ENCODE measurements at places on chromosomes 16 and 17.

- peak; percentile 46 for DNase-seq
Measured at GRCh38 chr17:193841-194806, 12.7 kb upstream of the DOC2B start.

DNA sequence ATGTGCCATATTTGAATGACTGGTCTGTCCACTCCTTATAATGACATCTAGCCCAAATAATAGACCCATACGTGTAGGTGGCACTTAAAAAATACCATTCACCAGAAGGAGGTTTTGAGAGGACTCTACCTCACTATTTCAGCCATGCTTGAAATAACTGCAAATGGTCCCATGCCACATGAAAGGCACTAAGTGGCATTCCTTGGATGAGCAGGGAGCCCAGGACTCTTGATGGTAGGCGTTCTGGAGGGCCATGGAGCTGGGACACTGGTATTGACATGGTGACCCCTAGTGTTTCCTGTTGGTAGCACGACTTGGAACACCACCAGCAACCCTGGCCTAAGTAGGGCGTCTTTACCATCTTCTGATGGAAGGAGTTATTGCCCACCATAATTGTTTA lies 148.7 kb upstream of the ZFHX3 start:
- no peak for DNase-seq

- DNase-seq: no peak
Measured at GRCh38 chr17:67637901-67638641, 79.7 kb upstream of the NOL11 start.

- no peak for DNase-seq
Measured at GRCh38 chr16:56295739-56296527, 104.6 kb downstream of the GNAO1 start.

DNA sequence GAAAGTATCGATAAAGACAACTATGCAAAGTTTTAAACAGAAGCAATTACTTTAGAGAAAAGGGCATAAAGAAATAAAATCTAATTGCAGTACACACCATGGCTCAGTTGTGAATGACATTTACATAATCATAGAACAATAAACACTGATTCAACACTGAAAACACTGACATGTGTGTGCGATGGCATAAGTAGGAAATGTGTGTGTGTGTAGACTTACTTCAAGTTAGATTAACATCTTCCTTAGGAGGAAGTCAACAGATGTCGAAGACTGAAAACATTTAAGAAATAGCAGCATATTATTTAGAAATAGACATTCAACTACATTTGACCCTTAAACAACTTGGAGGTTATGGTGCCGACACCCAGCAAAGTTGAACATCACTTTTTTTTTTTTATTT lies 172.4 kb downstream of the STX8 start:
- DNase-seq: no peak

GRCh38 chr17:74161503-74161875 lies 42.0 kb upstream of the RPL38 start:
- DNase-seq: no peak

DNA sequence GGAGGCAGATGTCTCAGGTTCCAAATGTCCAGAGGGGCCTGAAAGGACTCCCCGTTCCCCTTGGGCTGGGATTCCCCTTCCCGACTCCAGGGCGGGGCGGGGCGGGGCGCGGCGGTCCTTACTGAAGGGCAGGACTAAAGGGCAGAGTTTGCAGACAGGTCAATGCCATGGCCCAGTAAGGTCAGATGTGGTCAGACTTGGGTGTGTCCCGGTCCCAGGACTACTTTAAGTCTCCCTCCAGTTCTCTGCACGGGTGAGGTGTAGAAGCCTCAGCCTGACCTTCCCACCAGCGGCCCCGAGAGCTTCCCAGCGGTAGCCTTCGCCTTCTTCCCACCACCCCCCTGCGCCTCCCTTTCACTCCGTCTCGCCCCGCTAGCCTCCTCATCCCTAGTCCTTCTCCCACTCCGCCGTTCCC lies 532 bp downstream of the KDM6B start:
- no peak for DNase-seq

DNA sequence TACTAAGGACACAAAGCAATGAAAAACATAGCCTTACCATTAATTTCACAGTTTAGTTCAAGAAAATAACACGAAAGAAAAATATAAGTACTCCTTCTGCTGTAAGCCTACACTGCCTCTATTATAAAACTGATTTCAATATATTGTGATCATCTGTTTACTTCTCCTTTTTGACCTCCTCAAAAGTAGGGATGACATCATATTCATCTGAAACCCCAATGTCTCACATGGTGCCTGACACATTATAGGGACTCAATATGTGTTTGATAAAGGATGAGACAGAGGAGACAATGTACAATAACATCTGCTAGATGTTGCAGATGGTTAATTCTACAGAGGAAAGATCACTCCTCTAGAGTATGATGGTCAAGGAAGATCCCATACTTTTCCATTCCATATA lies 118.4 kb upstream of the NOG start:
- DNase-seq: no peak

DNA sequence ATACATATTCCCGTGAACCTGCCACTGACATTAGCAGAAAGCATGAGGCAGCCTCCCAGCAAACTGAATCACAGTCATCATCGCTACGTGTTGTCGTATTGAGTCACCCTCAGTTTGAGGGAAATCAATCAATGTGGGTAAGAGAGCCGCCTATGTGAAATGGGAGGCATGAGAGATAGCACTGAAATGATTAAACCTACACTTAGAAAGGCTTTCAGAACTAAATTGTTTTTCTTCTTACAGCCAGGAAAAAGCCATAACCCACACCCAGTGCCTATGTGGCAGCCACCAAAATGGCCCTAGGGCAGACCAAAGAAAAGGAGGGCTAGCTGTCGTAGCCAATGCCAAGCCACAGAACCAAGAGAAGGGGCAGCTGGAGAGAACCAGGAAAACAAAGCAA lies 90.5 kb downstream of the ADAMTS18 start:
- DNase-seq: no peak

GRCh38 chr16:51416926-51417325 lies 265.9 kb upstream of the SALL1 start:
- DNase-seq: no peak

GRCh38 chr17:41837761-41838538 lies at the start of gene KLHL10:
Gene KLHL10 (plus strand): TSS chr17:41837825. CDS start chr17:41837933, 108 bp downstream.
- DNase-seq: no peak

DNA sequence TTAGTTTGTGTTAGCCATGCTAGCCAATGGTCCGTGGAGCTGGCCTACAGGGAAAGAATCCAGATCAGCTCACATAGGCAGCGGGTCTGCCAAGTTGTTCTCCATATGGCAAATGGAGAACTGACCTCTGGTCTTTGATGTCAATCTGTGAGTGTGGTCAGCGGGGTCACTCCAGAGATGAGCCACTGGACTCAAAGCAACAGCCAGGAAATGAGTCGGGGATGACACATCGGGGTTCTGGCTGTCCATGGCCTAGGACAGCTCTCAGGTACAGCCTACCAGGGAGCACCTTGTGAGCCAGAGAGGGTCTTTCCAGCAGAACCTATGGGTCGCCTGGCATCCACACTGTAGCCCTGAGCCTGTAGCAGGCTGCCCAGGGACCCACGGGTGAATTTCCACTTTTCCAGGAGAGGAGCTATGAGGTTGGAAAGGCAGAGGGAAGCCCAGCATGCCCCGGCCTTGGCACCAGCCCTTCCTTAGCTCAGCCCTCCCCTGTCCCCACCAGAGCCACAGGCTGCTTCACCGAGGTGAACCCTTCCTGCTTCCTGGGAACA lies 203.0 kb upstream of the TNRC6C start:
- DNase-seq: no peak

GRCh38 chr17:38885728-38886642 lies 16.1 kb downstream of the LASP1 start:
- DNase-seq: no peak

DNA sequence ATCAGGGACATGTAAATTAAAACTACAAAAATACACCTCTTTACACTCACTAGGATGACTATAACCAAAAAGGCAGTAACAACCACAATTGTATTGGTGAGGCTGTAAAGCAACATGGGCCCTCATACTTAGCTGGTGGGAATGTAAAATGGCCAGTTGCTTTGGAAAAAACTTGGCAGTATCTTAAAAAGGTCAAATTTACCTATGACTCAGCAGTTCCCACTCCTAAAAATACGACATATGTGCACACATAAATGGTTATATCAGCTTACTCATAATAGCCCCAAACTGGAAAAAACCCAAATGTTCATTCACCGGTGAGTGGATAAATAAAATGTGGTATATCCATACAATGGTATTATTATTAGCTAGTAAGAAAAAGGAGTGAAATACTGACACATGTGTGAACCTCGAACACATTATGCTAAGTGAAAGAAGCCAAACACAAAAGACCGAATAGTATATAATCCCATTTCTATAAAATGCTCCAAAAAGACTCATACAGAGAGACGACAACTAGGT lies 391.4 kb downstream of the NPIPA8 start:
- no peak for DNase-seq

- no peak for DNase-seq
Measured at GRCh38 chr16:71591917-71592316, 15.0 kb upstream of the TAT start.

GRCh38 chr16:27851586-27851985 lies 211.9 kb downstream of the GSG1L start:
- DNase-seq: no peak

- no peak for DNase-seq
Measured at GRCh38 chr17:71801301-71801700, 319.5 kb upstream of the SOX9 start.

- no peak for DNase-seq
Measured at GRCh38 chr16:88195269-88195705, 187.5 kb upstream of the ZNF469 start.

- no peak for DNase-seq
Measured at GRCh38 chr17:44044071-44044470, 22.4 kb downstream of the LSM12 start.

DNA sequence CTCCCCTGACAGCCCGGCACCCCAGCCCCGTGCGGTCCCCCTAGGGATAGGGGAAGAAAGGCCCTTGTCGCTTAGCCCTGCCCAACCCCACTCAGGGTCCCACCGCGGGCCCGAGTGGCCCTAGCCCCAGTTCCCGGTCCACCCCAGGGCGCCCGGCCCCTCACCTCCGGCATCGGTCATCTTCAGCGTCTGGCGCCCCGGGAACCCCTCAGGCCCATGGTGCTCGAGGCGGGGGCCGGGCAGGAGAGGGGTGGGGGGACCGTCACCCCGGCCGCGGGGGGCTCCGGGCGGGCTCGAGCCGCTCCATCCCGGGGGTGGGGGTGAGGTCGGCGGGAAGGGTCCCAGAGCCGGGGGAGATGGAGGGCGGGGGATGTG lies 620 bp downstream of the SAMD14 start:
- no peak for DNase-seq

DNA sequence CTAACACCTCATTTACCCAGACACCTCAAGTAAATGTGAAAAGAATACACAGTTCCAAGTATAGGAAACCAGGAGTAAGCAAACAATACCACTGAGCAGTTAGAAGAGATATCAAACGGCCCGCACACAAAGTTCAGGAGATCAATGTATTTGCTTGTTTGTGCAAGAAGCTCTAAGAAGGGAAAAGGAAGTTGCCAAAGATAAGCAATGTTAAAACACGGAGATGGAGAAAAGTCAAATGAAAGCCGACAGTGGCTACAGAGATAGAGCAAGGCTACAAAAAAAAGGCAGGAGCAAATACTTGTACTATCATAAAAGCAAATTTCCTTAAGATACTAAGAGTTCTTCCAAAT lies 29.5 kb downstream of the PSME3IP1 start:
- DNase-seq: no peak

- DNase-seq: no peak
Measured at GRCh38 chr16:67647681-67648080, 2.7 kb downstream of the CARMIL2 start.

GRCh38 chr17:5630434-5630833 lies 46.1 kb upstream of the NLRP1 start:
- no peak for DNase-seq

GRCh38 chr16:74633686-74634085 lies 26.8 kb upstream of the GLG1 start:
- DNase-seq: no peak

GRCh38 chr17:36482611-36483504 lies 3.6 kb upstream of the ZNHIT3 start:
- DNase-seq: peak; percentile 21
